ENCODE measurements at places on chromosomes 5 and 9.
A peak's percentile ranks its signal among the peaks of the same experiment; 100 is the strongest.

- DNase-seq, result no peak
Observed at GRCh38 chr9:119588874-119589744, 219.9 kb upstream of the BRINP1 start.

- DNase-seq, result no peak
Observed at GRCh38 chr5:112483704-112484103, 64.6 kb upstream of the EPB41L4A start.

DNA sequence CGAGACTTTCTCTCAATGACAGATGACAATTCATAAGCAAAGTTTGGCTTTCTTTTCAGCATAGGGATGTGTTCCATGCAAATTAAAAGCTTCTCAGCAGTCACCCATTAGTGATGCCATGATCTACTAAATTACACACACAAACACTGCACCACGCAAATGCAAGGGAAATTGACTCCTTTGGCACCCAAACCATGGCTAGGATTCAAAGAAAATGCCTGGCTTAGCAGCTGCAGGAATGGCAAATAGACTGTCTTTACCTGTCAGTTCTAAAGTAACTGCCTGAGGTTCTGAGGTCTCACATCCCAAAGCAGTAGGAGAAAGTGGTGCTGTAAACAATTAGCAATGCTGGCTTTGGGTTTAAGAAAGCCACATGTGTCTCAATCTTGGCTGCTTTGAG lies 108.6 kb upstream of the ATP10B start:
- DNase-seq, result no peak

DNA sequence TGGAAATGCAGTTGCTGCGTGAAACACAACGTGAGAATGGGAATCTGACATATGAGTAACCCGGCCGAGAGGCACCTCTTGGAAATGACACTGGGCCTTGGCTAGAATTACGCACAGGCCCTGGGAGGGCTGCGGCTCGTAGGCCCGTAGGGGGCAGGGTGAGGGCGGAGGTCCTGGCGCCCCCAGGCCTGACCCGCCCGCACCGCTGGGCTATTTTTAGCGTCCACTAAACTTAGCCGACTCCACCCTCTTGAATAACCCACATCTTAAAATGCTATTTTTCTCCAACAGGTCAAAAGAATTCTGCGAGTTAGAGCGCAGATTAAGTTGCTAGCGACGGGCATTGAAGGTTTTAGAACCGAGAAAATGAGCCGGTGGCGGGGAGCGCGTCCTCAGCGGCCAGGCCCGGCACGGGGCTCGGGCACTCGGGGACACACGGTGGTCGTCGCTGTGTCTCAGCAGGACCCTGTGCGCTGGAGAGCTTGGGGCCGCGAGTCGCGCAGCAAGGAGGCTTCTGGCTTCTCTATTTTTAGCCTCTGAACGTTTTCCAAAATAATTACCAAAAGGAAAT lies 168.5 kb downstream of the AUH start:
- peak; percentile 55 for DNase-seq

GRCh38 chr9:31790720-31791119 lies 593.7 kb upstream of the ACO1 start:
- no peak for DNase-seq

DNA sequence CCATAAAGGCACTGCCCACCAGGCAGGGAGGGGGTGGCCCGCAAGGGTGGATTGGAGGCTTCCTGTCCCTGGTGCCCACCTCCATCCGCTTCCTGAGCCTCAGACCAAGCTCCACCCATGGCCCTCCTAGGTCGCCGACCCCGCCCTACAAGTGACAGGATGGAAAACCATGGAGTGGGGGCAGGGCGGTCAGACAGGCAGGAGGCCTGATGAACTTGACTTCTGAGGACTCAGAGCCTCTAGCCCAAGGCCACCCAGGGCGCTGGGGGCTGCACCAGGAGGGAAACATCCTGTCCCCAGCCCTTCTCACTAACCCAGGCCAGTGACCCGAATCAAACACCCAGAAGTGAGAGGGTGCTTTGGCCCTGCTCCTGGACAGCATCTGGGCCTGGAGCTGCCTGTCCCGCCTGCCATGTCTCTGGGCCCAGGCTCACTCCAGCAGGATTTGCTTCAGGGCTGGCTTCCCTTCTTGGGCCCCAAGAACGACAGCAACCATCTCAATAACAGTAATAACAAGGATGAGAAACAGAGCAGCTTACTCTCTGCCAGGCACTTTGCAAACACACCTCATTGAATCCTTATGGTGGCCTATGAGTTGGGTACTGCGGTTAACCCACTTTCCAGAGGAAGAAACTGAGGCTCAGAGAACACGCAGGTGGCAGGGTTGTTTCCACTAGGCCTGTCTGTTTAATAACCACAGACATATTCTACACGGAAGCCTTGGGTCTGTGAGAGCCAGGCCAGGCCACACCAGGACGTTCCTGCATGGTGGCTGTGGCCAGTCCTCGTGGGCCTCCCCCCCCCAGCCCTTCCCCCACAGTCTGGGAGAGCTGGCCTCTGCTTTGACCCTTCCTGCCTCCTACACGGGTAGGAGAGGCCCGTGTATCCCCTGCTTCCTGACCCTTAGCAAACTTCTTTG lies 4.4 kb upstream of the ST6GALNAC6 start:
- DNase-seq, result peak; percentile 74

GRCh38 chr9:37414503-37414943 lies 8.0 kb upstream of the GRHPR start:
- DNase-seq, result no peak

All from stimulated activated CD8-positive, alpha-beta memory T cell treated with anti-CD3 and anti-CD28 coated beads, Interleukin-7, amount 100 ng/mL, for 24 hours (primary cell).